ENCODE measurements at places on chromosomes 11 and 22. TPM values are rescaled to one million over a fixed set of nuclear protein-coding genes. Genes with fewer than 3 reads are reported as not detected.

The SHISAL1 gene
- total RNA-seq: not detected

- H3K4me3 ChIP-seq: no peak overlapping the region
- DNase-seq: no peak
- H3K36me3 ChIP-seq: no peaks in the 10 kb centered on the region
- H3K27ac ChIP-seq: no peak overlapping the region
These were observed 203.2 kb downstream of the CSNK2A3 start for GRCh38 chr11:11149671-11150459.

DNA sequence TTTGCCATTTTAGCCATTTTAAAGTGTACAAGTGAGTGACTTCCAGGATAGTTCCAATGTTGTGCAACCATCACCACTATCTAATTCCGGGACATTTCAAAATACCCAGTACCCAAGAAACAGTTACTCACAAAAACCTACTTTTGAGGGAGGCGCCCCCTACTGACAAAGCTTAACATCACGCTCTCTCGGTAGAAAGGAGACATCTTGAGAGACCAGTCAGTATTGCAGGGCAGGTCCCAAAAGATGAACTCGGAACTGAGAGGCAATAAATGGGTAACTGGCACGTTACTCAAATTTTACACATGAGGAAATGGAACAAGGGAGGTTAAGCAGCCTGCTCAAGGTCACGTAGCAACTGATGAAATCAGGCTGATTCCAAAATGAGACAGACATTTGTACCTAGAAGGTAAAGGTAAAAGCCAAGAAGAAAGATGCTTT lies 50.0 kb upstream of the POU2AF1 start:
- DNase-seq: peak; percentile 75
- H3K27me3 ChIP-seq: no peaks in the 10 kb centered on the region
- no peak overlapping the region for H3K27ac ChIP-seq
- H3K36me3 ChIP-seq: no peaks in the 10 kb centered on the region
- no peak overlapping the region for H3K4me3 ChIP-seq

- peak; percentile 52 for DNase-seq
- no peaks in the 10 kb centered on the region for H3K27me3 ChIP-seq
- peaks cover 27% of the 10 kb centered on the region for H3K4me1 ChIP-seq
- H3K4me3 ChIP-seq: peak overlapping the region; percentile 59
These were observed 24.5 kb downstream of the DUSP8 start for GRCh38 chr11:1547467-1548098.
